Omental fat pad (tissue), 4 donors: ENCODE measurements at places on chromosomes 1 and 21. TPM values are rescaled to one million over a fixed set of nuclear protein-coding genes. Genes with fewer than 3 reads are reported as not detected.

PM20D1 gene
- total RNA-seq, result 0.63 TPM

S100A16 gene
- 136 TPM for total RNA-seq

MROH9 gene
- 0.24 TPM for total RNA-seq

CRYBG2 gene
- total RNA-seq, result not detected

CD52 gene
- total RNA-seq, result 4.3 TPM

MPZ gene
- 3.6 TPM for total RNA-seq

RAB42 gene
- 8.2 TPM for total RNA-seq

ATAD3C gene
- 2.4 TPM for total RNA-seq

SPAG17 gene
- 0.24 TPM for total RNA-seq

ZNF124 gene
- total RNA-seq, result 28.5 TPM
